ENCODE measurements at places on chromosomes 7 and 10.
A peak's percentile ranks its signal among the peaks of the same experiment; 100 is the strongest.

DNA sequence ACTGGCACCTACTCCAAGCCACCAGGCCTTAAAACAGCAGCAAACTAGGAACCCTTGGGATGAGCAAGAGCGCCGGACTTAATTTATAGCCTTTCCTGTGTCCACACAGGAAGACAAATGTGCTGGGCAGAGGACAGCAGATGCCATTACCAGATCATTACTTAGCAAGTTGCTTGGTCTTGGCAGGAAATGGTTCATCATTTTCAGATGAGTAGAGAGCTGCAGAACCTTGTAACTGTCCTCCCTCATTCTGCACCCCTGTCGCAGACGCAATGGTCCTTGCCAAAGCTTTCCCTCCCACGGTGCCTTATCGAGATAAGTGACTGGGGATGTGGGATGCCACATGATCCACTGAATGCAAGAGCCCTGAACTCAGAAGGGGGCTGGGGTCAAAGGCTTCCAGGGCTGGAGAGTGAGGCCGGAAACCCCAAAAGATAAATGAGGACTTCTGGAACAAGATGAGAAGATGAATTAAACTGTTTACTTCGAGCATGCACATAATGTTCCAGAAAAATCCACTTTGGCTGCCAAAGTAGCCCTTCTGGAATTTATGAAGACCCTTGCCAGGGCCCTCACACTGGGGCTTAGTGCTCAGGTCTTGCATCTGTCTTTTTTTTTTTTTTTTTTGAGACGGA is 145.6 kb upstream of the ZNF32 start:
- DNase-seq: no peak

DNA sequence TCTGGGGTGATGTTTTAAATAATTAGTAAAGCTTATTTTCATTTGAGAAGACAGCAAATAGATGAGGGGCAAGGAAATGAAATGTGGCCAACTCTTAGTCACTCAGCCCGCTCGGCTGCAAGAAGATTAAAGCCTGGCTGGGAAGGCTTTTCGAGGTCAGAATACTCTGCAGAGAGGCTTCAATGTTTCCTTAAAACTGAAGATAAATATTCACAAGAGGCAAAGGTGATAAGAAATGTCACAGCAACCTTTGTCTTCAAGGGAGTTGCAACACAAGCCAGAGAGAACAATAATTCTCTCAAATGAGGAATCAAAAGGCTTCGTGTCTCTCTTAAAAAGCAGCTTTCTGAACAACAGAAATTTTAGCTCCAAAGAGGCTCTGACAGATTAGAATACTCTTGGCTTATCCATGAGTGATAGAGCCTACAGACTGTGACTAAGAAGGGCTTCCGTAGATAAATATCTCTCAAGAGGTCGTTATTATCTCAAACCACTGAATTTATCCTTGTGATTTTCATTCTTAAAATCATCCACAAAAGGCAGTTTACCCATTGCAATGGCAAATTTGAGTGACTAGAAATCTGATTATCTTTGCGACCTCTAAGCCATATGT is 92.5 kb downstream of the KLF6 start:
- DNase-seq: no peak

- no peak for DNase-seq
Measured at GRCh38 chr7:69946901-69947300, 348.6 kb downstream of the AUTS2 start.

DNA sequence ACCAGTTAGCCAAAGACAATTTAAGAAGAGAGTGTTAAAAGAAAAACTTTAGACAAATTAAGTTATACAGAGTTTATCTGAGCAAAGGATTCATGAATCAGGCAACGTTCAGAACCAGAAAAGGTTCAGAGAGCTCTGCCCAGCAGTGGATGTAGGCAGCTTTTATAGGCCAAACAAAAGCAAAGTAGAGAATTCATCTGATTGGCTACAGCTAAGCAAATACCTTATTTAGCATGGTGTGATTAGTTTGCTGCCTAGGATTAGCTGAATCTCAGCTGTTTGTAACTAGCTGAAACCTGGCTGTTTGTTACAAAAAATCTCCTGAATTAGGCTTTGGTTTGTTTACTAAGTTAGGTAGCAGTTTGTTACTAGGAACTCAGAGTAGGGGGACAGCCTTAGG is 66.0 kb downstream of the SLC25A40 start:
- DNase-seq: no peak

DNA sequence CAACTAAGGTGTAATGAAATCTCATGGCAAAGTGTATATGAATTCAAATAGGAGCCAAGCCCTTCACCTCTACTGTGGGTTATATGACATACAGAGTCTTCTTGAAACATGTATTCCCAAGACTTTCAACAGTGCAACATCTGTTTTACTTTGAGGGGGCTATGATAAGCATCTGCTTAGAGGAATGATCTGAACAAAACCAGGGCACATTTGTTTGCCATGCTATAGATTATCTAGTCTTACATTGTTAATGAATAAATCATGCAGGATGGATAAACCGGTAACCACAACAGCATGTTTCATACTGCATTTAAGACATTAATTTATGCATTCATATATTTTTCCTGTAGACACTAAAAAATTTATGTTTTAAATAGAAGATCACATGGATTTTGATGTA is 1021.9 kb downstream of the LRMDA start:
- DNase-seq: no peak

DNA sequence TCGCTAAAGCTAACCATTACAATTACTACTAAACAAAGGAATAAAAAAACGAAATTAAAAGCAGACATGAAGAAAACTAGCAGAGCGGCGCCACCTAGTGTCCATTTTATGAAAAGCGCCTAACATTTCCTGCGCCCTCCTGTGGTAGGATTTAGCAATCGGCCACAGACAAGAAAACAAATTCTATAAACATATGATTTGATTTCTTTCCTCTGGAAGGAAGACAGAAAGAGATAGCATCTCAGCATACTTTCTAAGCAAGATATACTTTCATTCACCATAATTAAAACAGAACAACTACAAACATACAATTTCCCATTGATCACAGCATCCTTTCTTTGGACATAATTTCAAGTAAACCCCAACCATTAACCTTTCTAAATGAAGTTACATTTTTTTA is 337.7 kb upstream of the NPVF start:
- peak; percentile 43 for DNase-seq

DNA sequence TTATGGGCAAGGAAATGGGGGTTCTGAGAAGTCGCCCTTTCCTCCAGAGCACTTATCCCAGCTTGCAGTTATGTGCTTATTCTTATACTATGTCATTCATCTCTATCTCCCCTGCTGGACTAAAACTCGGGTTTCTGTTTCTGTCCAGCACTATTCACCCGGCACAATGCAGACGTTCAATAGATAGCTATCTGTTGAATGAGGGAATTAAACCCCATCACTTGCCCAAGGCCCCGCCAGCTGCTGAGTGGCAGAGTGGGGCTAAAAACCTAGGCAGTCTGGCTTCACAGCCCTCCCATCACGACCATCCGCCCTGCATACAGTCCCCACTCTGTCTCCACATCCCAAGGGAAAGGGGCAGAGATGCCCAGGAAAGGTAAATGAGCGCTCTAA is 5.4 kb downstream of the SLIT1 start:
- DNase-seq: no peak

GRCh38 chr7:87317691-87318245 is 27.7 kb upstream of the CROT start:
- DNase-seq: no peak

GRCh38 chr7:70183278-70183677 is 585.0 kb downstream of the AUTS2 start:
- no peak for DNase-seq

DNA sequence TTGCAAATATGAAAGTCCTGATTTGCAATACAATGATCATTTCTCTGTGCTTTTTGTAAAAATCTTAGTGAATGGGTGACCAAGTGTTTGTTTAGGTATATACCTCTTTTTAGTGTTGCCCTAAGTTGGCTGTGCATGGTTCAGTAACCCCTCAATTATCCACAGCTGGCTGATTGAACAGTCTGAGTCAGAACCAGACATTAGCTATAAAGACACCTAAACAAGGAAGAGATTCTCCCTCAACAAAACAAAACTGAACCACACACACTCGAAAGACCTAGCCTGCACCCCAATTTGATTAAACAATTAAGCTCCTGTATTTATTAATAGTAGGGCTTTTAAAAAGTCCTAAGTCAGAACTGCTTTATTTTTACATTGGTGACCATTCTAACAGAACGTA is 2.8 kb downstream of the RSBN1L start:
- DNase-seq: no peak

DNA sequence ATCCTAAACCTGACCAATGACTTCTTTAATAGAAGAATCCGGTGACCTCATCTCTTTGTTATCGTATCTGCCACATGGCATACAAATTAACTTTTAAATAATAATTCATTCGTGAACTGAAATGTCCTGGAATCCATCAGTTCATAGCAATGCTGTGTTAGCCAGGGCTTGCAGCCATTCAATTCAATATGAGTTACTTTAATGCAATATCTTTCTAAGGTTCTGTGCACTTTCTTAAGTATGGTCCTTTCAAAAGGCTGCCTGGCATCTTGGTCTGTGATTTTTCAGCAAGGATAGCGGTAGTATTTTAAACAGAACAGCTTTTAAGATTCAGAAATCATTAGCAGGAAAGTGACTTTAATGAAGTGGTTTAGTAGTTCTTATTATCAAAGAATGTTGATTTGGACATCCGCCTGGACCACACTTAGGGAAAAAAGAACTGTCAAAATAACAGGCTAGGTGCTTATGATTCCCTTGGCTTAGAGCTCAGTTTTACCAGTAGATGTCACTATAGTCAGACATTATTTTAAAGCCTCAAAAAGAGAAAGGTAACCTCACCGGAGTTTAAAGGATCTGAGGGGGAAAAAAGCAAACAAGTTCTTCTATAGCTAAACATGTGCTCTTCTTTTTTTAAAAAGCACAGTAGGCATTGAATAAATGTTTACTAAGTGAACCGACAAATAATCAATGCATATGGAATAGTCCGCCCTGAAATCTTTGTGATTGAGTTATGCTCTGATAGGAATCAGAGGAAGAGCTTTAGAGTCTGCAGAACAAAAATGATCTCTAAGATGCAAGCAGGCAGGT is 22.7 kb downstream of the SLC35G1 start:
- no peak for DNase-seq

GRCh38 chr7:103871473-103871872 is 118.0 kb downstream of the RELN start:
- DNase-seq: no peak

GRCh38 chr10:83991986-83992753 is 147.1 kb upstream of the GHITM start:
- DNase-seq: no peak

GRCh38 chr7:5711409-5711808 is 70.1 kb downstream of the RNF216 start:
- no peak for DNase-seq

DNA sequence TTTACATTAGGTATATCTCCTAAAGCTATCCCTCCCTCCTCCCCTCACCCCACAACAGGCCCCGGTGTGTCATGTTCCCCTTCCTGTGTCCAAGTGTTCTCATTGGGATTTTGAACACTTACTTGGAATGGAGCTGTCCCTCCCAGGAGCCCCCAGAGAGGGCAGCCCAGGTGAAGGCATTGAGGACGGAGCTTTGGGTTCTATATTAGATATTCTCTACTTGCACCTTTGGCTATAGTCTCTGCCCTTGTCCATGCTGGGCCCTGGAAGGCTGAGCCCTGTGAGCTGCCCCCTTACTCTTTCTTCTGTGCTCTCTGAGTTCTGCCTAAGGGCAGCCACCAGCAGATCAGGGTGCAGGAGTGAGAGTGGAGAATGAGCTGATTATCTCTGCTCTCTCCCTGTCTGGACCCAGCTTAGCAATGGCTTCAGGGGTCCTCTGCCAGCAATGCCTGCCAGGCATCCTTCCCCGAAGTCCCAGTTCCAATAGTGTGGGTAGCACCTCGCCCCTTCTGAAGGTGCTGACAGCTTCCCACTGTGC is 11.2 kb downstream of the ADRA2A start:
- DNase-seq: no peak

DNA sequence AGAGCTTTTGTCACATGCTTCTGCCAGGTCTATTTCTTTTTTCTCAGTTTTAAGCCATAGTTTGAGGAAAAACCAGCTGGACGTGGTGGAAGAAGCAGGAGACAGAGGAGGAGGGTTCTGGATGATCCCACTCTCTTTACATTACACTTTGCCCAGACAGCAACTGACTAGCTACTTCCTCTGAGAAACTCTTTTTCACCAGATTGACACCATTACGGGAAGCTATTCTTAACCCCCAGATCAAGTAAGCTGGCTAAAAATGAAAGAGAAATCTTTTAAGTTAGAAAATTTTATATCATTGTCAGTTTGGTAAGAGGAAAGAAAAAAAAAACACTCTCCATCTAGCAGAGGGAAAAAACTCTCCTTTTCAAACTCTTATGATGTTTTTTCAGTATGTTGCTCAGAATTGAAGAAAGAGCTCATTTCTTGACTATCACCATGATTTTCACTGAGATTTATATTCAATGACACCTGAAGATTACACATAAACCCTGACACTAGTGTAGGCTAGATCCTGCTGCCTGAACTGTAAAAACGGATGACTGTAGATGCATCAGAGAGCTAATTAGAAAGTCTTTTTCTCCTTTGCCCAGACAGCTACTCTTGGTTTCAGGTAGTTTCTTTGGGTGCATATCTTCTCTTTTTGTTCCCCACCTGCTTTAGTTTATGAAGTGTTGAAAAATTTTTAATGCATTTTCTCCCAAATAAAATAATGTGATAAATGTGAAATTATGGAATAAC is 203.1 kb downstream of the TFEC start:
- no peak for DNase-seq

DNA sequence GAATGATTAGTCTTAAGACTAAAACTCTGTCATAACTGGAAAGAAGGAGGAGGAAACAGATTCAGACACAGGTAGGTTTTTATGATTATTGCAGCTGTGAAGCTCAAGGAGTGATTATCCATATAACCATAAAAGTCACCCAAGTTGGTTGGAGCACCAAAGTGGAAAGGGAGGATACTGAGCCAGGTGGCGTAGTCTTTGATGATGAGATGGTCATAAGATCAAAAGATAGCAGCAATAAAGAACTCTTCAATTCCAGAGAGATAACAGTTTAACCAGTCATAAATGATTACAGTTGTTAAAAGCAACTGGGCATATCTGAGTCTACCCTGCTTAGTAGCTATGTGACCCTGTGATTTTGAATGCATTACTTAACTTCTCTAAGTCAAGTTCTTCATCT is 8.4 kb downstream of the ABCB1 start:
- no peak for DNase-seq

GRCh38 chr7:43318188-43318770 is 205.8 kb downstream of the HECW1 start:
- DNase-seq: no peak

DNA sequence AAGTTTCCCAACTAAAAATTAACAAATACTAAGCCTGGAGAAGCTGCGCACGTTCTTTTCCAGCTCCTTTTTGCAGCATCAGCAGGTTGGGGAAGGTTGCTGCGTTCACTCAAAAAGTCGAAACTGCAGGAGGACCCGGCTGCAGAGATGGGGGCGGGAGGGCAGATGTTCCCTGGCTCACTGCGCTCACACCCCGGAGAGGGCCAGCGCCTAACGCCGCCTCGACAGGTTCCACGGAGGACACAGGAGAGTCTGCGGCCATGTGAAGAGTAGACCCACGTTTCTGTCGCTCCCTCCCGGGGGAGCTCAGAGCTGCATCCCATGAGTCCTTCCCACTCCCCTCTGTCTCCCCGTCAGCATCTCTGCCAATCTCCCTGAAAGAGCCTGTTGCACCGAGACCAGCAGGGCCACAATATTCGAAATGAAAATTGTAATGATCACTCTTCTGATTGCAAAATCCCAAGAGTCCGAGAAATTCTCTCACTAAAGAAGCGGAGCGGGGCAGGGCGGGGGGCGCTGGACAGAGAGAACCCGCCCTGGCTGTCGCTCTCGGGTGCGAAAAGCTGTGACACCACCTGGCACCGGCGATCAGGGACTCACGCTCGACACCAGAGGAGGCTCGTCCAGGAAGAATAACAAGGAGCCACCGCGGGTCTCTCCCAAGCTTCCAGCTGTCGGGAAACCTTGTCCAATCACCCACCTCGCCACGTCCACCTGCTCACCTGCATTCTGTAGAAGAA is 131.5 kb upstream of the PFKP start:
- no peak for DNase-seq
